ENCODE measurements at places on chromosomes 3 and 15. TPM values are rescaled to one million over a fixed set of nuclear protein-coding genes. Genes with fewer than 3 reads are reported as not detected.

Gene TMEM207
- total RNA-seq, result not detected

Gene IL1RAP
- total RNA-seq, result 6.1 TPM

Gene ROBO2
- 0.17 TPM for total RNA-seq

- no peak for DNase-seq
Measured at GRCh38 chr3:20527368-20527767, 341.4 kb upstream of the SGO1 start.

GRCh38 chr15:65184305-65184867, 756 bp downstream of the CLPX start:
- peak; percentile 72 for DNase-seq

DNA sequence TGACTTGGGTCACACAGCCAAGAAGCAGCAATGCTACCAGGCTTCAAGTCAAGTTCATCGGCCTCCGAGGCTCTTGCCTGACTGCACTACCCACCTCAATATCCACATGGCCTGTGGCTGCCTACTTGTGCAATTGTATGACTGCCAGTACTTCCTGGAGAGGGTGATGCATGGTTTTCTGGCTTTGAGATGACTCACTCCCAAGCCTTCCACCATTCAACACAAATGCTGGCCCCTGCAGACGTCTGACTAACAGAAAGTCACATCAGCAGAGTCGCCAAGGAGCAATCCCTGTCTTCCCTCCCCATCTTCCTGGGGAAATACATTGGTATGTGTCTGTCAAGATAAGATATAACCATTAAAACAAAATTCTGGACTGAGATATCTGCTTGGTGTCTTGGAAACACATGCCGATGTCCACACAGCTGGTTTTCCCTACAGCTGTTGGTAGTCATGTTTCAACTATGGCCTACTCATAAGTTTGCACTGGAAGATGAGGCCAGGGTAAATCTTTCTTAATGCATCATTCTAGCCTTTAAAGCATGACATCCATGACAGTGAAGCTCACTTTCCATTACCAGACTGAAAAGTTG, 79.6 kb upstream of the SPATA12 start:
- peak; percentile 47 for DNase-seq

GRCh38 chr15:32957219-32957618, 237.3 kb downstream of the FMN1 start:
- DNase-seq, result no peak

Measured in left ventricle myocardium superior (tissue), 1 donor.